CD4-positive, alpha-beta T cell treated with Interleukin-15 for 1 hour (primary cell): ENCODE measurements at places on chromosomes 4 and X.

DNA sequence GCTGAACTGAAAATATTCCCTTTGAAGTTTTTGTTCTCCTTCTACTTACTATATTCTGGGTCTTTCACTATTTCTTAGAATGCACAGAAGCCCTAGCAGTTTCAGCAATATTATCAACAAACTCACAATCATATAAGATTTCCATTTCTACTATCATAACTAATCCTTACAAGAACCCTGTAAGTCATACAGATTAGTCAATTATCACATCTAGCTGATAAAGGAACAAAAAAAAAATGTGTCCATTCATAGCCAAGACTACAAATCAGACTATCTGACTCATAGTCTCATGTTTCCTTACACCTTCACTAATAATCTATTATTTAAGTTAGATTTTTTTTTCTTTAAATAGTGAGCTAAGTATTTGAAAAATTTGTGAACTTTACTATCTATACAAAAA, 72.5 kb downstream of the LRBA start:
- no peak for DNase-seq

DNA sequence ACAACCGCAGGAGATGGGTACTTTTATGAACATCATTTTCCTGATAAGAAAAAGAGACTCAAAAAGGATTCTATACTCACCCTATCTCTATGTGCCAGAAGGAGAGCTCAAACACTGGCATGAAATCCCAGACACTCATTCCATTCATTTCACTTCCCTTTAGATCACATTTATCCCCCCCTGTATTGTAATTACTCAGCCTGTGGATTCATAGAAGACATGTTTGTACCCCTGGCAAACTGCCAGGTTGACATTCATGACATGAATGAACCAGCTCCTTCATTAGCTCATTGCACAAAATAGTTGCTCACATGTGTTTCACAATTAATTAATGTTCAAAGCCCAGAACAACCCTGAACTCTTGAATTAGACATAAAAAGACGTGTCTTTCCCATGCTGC, 4.9 kb downstream of the SMR3A start:
- no peak for DNase-seq

DNA sequence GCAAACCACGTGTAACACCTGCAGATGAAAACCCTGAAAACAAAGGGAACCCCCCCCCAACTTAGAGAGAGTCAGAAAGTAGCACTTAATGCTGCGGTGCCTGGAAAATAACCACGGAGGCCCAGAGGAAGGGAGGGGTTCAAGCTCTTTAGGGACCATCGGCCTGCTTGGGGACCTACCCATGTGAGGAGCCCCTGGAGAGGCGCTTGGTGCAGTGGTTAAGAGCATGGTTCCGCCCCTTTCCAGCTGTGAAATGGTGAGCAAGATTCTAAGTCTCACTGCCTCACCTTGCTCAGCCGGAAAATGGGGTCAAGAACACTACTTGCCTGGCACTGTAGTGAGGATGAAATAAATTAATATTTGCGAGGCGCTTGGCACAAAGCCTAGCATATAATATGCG, 13.8 kb downstream of the SLC25A5 start:
- no peak for DNase-seq

- no peak for DNase-seq
These were observed 81.3 kb downstream of the PPP1R2C start for GRCh38 chrX:42696536-42697124.

GRCh38 chrX:123846577-123847038, 13.2 kb upstream of the XIAP start:
- no peak for DNase-seq

- no peak for DNase-seq
These were observed 161.8 kb downstream of the PCDH7 start for GRCh38 chr4:30881985-30882384.

DNA sequence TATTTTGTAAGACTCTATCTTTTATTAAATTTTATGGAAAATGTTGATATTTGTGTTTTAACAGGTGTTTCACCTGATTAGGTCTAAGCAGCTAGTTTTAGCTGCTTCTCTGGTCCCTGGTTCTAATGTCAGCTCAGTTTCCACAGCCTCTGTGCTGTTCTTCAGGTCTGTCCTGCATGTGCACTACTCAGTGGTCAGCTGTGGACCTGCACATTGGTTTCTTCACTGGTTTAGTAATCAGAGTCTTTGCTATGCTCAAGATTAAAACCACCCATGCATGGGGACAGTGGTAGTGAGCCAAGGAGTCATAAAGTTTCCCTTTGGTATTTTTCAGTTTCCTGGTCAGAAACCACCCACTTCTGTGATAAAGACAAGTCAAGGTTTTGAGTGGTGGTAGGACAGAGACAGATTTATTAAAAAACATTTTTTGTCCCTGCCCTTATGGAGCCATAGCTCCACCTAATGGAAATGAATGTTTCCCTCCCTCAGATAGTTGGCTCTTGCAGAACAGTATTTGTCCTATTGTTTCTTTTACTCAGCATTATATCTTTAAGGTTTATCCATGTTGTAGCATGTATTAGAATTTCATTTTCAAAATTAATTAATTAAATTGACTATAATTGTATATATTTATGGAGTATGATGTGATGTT, 36.8 kb upstream of the VBP1 start:
- DNase-seq = no peak

GRCh38 chr4:177220376-177220775, 89.3 kb upstream of the NEIL3 start:
- no peak for DNase-seq

GRCh38 chr4:110170861-110171260, 27.6 kb downstream of the ELOVL6 start:
- DNase-seq = no peak

DNA sequence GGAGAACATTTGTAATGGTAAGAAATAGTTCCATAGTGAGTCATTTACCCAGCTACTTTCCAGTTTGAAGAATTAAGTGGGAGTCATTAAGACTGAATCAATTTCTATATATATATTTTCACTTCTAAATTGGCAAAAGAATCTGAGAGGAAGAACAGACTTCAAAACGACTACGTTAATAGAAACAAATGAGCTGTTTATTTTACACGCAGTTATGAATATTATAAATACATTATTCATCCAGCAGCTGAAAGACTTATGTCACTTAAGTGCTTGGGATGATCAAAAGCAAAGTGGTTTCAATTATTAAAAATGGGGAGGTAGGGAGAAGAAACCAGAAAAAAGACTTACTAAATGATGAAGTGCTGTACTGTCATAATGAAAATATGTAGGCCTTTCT, 260.5 kb upstream of the DDX53 start:
- DNase-seq = no peak

DNA sequence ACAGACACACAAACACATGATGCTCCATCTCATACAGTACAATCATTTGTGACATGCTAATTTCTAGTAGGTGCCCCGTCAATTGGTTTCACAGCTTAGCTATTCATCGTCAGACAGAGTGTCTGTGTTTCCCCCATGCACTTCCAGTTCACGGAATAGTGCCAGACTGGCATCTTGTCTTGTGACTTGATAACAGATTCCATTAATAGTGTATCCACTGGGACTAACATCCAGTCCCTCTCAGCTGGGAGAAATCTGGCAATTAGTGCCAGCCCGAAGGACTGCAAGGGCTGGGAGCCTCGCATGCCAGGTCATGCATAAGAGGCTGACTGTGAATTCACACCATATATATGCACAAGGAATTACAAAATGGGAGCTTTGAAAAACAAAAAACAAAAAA, 20.2 kb upstream of the GATB start:
- DNase-seq = no peak
